ENCODE measurements at places on chromosomes 1 and 21.

DNA sequence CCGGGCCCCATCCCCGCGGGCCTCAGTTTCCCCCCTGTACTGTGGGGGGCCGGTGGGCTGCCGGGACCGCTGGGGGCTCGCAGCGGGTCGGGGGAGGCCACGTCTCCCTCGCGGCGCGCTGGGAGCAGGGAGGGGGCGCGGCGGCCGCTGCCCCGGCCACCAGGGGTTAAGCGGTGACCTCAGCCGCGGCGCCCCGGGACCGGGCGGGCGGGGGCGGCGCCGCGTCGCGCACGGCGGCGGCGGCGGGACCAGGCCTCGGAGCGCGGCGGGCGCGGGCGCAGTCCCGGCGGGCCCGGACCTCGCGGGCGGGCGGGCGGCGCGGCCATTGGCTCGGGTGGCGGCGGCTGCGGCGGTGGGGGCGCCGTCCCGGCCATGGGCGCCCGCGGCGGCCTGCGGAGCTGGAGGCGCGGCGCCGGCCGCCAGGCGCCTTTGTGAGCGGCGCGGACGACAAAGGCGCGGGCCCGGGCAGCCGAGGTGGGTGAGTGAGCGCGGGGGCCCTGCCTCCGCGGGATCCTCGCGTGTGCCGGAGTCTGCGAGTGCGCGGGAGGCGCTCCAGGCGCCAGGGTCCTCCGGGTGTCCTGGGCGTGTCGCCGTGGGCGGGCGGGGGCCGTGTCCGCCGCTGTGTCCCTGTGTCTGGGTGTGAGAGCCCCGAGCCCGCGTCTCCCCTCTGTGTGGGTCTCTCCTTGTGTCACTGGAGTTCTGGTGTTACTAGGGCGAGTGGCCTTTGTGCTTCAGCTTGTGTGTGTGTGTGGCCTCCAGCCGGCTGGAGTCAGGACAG is at the start of gene ARHGEF10L:
TSS of gene ARHGEF10L (plus strand) at position 222 of the 778 bp plus-strand sequence. CDS start 40,898 bp downstream, outside the sequence.
- no peak for DNase-seq

- no peak for DNase-seq
These were observed 95.4 kb downstream of the LPAR3 start for GRCh38 chr1:84797603-84798002.

GRCh38 chr1:110237386-110238152 is 27.5 kb downstream of the KCNC4 start:
- DNase-seq = no peak

DNA sequence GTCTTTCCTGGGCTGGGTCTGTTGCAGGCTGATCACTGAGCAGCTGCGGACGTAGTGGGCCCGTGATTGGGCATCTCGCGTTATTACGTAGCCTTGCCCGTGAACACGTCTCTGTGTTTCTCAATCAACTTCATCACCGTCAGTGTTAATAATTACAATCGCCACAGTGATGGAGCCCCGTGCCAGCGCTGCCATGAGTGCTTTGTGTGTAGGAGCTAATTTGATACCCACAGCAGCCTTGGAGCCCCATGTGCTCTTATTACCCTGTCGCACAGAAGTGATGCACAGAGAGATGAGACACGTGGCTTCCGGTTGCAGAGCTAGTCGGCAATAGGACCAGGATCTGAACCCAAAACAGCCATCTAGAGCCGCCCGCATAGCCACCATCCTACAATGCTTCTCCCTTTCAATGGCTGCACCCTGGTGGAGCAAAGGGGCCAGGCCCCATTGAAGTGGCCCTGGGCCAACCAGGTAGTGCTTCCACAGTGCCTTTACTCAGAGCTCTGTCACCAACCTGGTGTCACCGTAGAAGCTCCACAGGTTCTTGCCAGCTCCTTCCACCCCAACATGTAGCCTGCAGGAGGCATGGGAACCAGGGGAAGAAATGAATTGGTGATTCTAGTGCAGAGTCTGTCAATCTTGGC is 398.5 kb upstream of the VAMP3 start:
- DNase-seq = no peak

- no peak for DNase-seq
These were observed 10.8 kb downstream of the KCND3 start for GRCh38 chr1:111978695-111979094.

DNA sequence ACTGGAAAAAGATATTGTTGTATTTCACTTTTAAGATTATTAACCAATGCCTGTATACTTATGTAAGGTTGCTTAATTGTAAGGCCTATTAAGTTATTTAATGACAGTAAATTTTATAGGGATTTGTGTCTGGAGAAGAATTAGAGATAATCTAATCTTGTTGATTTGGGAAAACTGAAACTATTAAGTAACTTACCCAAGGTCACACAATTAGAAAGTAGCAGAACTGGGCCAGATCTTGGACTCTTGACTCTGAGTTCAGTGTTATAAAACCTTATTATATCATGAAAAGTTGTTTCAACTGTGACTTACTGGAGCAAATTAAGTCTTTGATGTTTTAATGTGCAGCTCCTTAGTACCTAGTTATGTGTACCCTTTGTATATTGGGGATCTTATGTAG is 38.5 kb downstream of the CAMTA1 start:
- no peak for DNase-seq

GRCh38 chr1:31628931-31629556 is 11.6 kb downstream of the HCRTR1 start:
- no peak for DNase-seq

- no peak for DNase-seq
These were observed 326.3 kb upstream of the PKN2 start for GRCh38 chr1:88357729-88358128.

GRCh38 chr21:29751473-29752185 is 188.2 kb downstream of the GRIK1 start:
- DNase-seq = no peak

GRCh38 chr21:38721055-38721454 is 84.7 kb upstream of the ETS2 start:
- DNase-seq = no peak

DNA sequence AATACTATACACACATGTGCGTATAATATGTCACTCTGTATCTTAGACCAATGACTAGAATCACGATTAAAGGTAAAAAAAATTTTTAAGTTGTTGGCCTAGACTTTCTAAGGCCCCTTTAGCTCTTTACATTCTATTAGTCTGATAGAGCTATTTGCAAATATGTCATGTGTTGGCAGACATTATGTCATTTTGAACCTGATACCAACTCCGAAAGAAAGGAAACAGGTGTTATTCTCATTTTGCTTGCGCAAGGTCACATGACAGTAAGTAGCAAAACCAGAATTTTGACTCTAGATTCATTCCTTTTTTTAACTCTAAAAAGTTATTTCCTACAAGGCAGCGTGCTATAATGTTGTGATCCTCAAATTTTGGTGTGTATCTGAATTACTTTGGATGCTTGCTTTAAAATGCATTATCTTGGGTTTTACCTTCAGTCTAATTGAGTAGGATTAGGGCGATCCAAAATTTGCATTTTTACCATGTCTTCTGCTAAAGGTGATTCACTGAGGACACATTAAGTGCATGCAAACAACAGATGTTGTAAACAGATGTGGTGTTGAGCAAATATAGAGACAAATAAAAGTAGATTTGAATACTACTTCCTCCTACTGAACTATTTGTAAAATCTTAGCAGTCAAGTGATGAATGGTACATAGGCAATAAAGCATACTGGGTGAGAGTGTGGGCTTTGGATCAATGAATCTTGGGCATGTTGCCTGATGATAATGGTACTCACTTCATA is 63.5 kb upstream of the KIAA1614 start:
- DNase-seq = no peak

GRCh38 chr1:45913731-45914501 is 110.5 kb downstream of the MAST2 start:
- DNase-seq = no peak

DNA sequence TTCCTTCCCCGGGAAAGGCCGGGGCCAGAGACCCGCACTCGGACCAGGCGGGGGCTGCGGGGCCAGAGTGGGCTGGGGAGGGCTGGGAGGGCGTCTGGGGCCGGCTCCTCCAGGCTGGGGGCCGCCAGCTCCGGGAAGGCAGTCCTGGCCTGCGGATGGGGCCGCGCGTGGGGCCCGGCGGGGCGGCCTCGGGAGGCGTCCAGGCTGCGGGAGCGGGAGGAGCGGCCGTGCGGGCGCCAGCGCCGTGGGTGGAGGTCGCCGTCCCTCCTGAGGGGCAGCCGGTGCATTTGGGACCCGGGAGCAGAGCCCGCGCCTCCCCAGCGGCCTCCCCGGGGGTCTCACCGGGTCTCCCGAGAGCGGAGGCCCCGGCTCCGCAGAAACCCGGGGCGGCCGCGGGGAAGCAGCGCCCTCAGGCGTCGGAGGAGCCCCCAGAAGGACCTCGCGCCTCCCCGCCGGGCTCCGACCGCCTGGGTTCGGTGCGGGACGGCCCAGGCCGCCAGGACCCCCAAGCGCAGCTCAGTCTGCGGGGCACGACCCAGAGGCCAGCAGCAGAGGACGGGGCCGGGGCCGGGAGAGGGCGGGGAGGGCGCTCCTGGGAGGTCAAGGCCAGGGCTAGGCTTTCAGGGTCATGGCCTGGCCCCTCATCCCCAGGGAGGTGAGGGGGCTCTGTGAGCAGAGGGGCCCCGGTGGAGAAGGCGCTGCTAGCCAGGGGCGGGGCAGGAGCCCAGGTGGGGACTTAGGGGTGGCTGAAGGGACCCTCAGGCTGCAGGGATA is 7.2 kb upstream of the SLX9 start:
- DNase-seq = no peak

- no peak for DNase-seq
These were observed 3.9 kb upstream of the PGLYRP4 start for GRCh38 chr1:153352523-153352922.

DNA sequence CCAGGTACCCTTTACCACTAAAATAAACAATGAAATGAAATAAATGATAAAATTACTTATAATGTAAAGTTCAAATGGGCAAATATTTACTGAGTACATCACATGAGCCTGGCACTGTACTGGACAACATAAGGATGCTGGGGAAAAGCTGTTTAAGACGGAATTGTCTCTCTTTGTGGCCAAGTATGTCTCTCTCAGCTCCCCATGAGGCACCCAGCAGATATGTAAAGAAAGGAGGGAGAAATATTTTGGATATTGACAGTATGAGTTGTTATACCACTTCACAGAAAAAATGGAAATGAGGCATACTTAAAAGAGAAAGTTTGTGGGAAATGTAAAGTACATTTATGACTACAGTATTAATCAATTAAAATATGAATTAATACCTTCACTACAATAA is 1.0 kb upstream of the TNFSF4 start:
- DNase-seq = no peak

DNA sequence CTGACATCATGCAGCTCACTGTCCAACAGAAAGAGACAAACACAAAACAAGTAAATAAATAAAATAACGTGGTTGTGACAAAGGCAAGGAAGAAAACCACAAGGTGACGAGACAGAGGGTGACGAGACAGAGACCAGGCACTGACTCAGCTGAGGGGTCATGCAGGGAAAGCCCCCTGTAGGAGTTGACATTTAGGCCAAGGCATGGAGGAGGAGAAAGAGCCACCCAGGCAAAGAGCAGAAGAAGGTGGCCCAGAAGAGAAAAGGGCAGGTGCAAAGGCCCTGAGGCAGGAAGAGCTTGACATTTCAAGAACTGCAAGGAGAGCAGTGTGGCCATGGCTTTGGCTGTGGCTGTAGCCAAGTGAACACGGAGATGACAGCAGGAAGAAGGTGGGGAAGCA is 65.1 kb upstream of the ID3 start:
- DNase-seq = no peak

- DNase-seq = no peak
These were observed 730 bp downstream of the SLC16A4 start for GRCh38 chr1:110390096-110390495.

DNA sequence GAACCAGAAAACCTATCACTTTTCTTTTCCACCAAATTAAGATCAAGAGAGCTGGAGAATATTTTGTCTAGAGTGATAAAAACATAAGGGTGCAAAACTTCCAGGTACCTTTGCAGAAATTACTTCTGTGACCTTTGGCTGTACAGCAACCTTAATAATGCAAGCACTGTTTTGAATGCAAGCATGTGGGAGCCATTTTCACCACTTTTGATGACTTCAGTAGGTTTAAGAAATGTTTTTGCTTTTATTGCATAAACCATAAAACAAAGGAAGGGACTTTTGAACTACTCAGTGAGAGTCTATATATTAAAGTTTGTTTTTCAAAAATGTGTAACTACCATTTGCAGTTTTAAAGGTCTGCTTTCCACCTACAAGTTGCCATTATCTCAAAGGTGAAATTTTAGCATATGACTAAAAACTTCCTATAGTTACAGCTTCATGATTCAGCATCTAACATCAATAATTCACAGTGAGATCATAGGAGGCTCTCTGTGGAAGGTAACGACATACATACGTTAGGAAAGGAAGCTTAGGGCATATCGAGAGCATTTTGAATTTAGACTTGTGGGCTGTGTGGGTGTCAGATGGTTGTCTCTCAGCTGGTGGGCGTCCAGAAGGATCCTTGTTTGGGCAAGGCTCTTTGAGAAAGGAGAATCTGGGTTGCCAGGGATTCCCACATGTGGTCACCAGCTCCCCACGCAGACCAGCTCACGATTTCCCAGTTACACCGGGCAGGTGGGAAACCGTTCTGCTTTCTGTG is 1.1 kb upstream of the GADD45A start:
- DNase-seq = no peak

GRCh38 chr21:27060190-27060589 is 93.3 kb upstream of the ADAMTS5 start:
- DNase-seq = no peak

- DNase-seq = no peak
These were observed 53.8 kb upstream of the MROH9 start for GRCh38 chr1:170881268-170882265.

DNA sequence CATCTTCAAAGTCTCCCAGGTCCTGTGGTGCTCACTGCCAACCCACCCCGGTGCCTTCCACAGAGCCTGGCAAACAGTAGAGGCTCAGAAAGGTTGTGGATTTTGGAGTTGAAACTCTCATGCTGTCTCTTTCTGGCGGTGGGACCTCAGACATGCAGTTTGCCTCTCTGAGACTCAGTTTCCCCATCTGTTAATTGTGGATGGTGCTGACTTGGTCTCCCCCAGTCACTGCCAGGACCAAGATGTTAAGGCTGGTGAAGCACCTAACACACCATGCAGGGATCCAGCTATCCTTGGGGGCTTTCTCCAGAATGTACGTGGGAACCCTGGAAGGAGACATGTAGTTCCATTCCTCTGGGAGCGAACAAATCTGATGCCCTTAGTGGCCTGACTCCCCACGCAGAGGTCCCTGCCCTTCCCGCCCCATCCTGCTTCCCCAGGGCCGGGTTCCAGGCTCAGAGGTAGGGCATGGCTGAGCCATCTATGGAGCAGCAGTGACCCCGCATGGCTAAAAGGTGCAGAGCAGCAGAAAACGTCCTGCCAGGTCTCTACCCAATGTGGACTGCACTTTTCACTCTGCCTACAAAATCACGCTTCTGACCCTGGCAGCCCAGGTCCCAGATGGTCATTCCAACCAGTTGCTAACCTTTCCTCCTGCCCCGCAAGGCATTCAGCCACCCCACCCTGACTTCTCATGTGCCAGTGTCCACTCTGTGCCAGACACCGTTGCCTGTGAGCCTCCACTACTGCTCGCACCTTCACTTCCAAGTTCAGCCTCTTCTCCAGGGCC is 9.2 kb upstream of the TTC22 start:
- no peak for DNase-seq

- no peak for DNase-seq
These were observed 5.3 kb downstream of the PRDM16 start for GRCh38 chr1:3074297-3074741.

GRCh38 chr1:115828101-115829022 is 12.6 kb downstream of the NHLH2 start:
- no peak for DNase-seq

All from left renal pelvis (tissue), 4 donors.